GOT3 (cell line): ENCODE measurements at places on chromosomes 3 and 15.

- DNase-seq: no peak
Observed at GRCh38 chr3:98242155-98242554, 21.9 kb upstream of the OR5H6 start.

GRCh38 chr3:139107424-139108252 is 62.9 kb upstream of the PRR23C start:
- DNase-seq: no peak

DNA sequence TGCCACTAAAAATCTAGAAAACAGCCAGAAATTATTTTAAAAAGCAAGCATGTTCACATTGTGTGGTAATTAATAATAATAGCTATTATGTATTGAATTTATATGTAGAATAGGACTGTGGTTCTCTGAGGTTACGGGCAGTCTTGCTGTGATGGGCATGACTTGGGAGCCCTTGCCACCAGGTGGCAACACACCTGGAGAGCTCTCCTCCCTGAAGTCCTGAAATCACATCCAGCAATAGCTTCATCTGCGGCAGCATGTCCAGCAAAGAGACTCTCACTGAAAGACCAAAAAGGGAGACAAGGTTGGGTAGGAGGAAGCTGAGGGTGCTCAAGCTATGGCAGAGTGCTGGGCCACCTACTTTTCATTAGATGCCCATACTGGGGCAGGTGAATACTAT is 206.8 kb upstream of the IL12A start:
- no peak for DNase-seq

- no peak for DNase-seq
Observed at GRCh38 chr15:98889930-98890695, 117.5 kb downstream of the PGPEP1L start.

DNA sequence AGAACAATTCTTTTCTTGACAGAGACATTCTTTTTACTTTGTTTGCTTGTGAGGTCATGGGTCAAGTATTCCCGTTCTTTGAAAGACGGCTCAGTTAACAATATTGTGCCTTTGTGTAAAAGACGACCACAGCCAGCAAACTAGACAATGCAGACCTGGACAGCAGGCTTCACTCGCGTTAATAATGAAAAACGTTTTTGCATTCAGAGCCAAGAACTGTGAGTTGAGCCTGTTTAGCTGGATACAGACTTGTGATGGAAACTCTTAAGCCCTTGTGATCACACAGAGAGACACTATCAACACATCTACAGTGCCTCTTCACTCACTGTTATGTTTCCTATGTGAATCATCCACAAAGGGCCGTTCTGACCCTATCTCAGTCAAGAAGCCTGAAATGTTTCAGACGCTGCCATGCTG is 37.3 kb upstream of the CMTM7 start:
- DNase-seq: no peak

DNA sequence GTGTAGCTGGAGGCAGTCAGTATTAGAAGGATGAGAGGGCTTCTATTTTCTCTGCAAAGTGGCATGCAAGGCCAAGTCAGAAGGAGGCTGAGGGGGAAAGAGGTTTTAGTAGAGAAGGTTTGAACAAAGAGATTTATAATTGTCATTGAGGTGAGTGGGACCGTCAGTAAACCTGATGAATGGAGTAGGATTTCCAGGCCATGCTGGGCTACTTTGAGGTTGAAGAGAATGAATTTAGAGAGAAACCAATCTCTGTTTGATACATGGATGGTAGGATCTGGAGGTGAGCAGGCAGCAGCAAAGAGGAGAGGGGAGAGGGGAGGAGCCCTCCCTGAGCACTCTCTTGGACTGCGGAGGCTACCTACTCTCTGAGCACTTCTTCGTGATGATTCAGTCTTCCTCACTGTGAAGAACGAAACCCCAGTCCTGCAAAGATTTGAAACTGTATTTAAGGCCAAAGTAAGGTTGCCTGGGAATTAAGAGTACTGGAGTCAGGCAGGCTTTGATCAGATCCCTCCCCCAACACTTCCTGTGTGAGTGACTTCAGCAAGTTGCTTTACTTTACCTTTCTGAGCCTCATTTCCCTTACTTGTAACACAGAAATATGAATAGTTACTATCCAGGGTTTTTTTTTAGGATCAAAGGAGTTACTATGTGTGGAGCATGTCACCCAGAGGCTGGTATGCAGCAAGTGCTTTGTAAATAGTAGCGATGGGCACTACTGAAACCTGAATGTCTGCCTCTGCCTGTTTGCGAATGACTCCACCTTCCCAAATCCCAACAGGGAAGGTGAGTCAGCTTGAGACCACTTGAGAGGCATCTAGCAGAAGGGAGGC is 75.8 kb downstream of the RPL39L start:
- DNase-seq: no peak

- DNase-seq: no peak
Observed at GRCh38 chr3:181384970-181385369, 326.8 kb upstream of the SOX2 start.

- DNase-seq: no peak
Observed at GRCh38 chr3:129605922-129606635, 397 bp downstream of the PLXND1 start.

GRCh38 chr3:121654493-121655385 is 6.0 kb downstream of the HCLS1 start:
- no peak for DNase-seq

- no peak for DNase-seq
Observed at GRCh38 chr3:11370191-11370590, 98.0 kb downstream of the ATG7 start.

DNA sequence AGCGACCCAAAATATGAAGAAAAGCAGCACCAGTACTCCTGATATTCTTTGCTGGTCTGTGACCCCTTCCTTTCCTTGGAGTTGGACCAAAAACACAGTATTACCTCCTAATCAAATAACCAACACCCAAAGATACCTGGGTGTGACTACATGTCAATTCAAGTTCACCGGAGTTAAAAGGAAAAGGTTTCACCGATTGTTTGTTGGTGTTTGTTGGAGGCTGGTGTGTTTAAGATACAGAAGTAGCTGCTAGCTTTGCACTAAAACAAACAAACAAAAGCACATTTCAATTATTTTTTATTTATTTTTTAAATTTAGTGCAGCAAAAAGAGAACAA is 81.5 kb downstream of the MYO1E start:
- DNase-seq: no peak

DNA sequence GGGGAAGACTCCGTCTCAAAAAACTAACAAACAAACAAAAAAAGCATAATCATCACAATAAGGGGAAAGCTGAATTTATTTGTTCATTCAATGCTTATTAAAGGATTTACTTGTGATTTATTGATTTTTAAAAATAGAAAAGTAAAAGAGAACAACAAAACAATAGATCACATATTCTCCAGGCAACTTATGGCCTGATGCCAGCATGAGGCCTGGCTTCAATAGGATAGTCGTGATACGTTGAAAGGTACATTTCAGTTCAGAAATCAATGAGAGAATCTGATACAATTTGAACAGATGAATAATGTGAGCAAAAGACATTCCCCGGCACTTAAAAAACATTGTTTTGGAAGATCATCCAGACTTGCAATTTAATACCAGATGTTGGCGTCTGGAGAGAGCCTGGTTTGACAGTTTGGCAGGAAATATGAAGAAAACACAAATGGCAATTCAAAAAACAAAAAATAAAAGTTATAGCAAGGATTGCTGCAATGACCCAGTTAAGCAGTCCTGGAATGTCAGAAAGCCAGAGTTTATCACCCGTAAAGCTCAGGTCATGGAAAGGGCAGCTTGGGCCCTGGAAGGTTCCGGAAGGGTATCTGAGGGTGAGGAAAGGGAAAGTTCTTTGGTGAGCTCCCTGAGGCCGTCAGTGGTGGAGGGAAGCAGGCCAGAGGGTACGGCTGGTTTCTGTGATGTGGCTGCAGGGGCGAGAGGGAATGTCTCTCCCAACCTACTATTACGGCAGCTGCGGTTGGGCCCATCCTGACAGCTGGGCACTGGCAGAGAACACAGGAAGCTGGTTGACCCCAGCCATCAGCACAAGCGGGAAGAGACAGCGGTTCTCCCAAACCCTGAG is 230.2 kb upstream of the HES1 start:
- no peak for DNase-seq

DNA sequence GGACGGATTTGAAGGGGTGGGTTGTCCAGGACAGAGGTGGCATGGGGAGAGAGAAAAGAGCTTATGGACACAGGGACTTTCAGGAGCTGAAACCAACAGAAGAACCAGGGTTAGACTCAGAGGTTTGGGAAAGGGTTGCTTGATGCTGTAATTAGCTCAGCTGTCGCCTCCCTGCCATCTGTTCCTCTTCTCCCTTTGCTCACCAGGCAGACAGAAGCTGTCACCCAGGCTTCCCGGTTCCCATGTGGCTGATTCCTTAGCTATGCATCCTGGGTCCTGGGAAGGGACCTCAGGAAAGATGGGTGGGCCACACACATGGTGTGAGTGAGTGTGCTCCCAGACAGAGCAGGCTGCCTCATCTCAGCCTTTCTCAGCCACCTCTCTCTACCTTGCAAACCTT is 14.1 kb downstream of the PTPN23 start:
- no peak for DNase-seq

DNA sequence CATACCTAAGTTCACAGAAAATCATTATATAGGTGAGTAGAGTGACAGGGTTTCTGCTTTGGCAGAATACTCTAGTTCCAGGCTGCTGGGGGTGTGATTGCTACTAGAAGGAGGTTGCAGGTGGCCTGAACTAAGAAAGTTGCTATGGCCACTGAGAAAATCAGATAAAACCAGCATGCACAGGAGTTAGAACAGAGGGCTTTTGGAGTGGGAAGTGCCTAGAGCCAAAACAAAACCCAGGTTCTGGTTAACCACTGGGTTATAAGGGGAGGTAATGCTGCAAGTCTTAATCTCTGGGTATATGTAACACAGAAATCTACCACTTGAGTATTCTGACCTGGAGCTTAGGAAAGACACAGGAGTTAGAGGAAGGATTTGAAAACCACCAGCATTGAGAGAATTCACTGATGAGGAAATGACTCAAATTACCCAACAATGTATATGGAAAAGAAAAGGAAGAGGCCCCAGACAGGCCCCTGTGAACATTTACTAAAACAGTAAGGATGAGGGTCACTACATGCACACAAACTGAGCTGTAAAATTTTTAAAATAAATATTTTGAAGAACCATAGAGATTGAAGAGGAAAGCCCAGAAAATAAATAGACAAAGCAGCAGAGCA is 60.0 kb downstream of the PLOD2 start:
- DNase-seq: no peak

DNA sequence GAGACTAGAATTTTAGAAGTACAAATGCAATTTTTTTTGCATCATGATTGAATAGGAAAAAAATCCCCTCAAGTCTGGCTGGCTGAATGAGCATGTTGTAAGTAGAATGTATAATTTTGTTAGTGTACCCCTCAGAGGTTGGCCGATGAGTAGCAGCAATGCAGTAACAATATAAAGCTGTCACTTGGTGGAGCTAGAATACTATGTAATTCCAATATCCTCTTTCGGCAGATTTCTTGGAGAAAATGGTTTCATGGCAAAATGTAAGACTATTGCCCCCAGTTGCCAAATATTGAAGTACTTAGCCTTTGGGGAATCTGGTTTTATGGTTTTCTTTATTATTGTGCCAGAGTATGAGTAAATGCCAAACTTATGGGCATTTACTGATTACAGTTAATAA is 39.8 kb upstream of the SGO1 start:
- no peak for DNase-seq

- DNase-seq: no peak
Observed at GRCh38 chr3:152961323-152961722, 126.4 kb downstream of the P2RY1 start.
